Stimulated activated CD8-positive, alpha-beta memory T cell treated with anti-CD3 and anti-CD28 coated beads, Interleukin-4, amount 100 ng/mL, for 1 hour (primary cell): ENCODE measurements at places on chromosomes 4 and X.

DNA sequence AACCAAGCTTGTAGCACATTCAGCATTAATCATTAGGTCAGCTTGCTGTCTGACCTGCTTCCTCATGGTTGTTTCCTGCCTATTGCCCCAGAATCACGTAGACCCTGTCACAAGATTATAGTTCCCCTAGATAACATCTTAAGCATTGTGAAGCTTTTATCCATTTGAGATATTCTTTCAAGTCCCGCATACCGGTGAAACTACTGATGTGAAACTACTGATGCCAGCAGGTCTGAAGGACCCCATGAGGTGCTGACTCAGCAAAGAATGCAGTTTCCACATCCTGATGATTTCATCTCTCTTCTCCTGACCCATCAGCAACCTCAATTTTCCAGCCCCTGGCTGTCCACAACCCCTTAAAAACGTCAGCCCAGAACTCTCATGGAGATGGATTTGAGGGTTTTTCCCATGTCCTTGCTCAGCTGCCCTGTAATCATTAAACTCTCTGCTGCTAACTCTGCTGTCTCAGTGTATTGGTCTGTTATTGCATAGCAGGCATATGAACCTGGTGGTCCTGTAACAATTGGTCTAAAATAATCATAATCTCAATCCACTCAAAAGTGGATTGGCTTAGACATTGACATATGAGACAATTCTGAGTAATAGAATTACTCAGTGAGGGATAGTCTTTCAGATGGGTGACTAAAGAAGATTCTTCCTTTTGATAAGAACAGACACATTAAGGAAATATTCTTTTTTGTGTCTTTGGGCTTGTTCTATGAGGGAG is 26.3 kb upstream of the UBA6 start:
- DNase-seq: no peak

DNA sequence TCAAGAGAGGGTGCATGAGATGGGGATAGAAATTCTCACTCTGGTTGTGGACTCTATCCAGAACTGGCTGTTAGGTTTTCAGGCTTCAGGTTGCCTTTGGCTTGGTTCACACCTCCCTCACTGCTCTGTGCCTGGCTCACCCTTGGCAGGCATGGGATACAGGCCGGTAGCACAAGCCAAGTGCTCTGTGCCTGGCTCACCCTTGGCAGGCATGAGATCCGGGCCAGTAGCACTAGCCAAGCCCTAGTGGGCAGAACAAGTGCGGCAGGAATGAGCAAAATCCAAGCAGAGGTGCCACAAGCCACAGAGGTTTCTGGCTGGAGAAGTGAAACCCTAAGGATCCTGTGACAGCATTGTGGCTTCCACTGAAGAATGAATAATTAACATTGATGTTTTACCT is 1642.3 kb downstream of the C4orf33 start:
- no peak for DNase-seq

- no peak for DNase-seq
Observed at GRCh38 chrX:115889121-115889890, 281.2 kb upstream of the AGTR2 start.

DNA sequence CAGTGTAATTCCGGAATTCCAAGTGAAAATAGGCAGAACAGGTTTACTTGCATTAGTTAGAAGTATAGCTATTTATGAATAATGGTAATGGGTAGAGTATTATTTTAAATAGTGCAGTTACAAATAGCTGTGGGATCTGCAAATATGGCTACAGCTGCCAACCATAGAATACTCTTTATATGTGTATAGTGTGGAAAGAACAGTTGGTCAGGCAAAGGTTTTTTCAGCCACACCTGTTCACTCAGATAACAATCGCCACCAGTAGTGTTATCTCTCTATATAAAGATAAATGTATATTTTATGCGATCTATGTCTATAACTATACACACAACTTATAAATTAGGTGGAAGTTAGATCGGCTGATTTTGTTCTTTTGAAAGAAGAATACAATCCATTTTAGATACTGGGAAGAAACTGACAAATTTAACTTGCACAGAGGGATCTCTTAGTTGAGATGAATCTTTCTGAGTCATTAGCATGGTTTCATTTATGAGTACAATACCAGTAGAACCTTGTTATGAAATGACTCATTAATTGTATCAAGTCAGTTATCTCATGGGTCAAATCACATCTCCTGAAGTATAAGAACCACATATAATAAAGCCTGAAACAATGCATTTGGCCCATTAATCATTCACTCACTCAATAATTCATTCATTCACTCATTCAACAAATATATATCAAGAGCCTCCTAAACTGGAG is 100.9 kb upstream of the NR3C2 start:
- DNase-seq: no peak

DNA sequence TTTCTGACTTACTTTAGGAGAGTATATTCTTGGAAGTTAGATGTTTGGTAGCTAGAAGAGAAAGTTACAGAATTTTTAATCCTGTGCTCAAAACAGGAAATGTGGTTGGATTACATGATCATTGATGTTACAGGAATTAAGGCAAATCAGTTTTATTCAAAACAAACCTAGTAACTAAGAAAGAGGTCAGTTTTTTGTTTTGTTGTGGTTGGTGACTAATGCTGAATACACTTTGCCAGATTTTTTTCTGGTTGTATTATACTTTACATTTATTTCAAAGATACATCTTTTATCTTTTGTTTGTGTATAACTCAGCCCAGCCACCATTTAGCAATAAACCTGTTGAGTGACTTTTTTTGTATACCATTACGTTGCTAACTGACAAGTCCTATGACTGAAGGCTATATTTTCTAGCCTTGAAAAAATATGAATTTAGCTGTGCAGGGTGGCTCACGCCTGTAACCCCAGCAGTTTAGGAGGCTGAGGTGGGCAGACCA is 116.7 kb downstream of the KLHL8 start:
- no peak for DNase-seq

DNA sequence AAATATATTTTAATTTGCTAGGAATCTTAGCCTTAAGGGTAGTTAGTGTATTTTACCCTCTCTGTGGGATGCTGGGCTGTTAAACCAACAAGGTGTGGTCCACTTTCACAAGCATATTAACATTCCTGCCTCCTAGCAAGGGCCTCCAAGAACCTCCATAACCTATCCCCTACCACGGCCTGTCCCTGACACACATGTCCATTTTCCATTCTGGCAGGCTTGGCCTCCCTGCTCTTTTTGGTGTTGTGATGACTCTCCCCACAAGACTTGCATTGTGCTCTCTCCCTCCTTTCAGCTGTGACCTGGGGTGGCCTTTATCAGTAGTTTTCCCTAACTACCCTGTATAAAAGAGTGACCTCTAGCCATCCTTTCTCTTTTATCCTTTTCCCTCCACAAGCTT is 120.2 kb downstream of the KLHL8 start:
- no peak for DNase-seq

DNA sequence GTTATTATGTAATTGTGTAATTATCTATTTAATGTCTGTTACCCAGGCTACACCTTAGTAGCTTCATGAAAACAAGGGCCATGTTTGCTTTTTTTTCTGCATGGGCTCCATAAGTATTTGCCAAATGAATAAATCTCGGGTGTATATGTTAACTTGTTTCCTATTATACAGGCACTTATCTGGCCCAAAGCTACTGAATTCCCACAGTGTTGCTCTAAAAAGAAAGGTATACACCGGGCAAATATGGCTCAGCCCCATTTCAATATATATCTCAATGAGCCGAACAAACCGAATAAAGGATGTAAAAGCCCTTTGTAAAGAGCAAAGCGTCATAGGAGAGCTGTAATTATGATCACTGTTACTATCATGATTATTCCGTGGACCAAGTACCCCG is 767 bp downstream of the PAQR3 start:
- DNase-seq: no peak

- no peak for DNase-seq
Observed at GRCh38 chr4:47930971-47931804, 16.8 kb upstream of the NFXL1 start.

DNA sequence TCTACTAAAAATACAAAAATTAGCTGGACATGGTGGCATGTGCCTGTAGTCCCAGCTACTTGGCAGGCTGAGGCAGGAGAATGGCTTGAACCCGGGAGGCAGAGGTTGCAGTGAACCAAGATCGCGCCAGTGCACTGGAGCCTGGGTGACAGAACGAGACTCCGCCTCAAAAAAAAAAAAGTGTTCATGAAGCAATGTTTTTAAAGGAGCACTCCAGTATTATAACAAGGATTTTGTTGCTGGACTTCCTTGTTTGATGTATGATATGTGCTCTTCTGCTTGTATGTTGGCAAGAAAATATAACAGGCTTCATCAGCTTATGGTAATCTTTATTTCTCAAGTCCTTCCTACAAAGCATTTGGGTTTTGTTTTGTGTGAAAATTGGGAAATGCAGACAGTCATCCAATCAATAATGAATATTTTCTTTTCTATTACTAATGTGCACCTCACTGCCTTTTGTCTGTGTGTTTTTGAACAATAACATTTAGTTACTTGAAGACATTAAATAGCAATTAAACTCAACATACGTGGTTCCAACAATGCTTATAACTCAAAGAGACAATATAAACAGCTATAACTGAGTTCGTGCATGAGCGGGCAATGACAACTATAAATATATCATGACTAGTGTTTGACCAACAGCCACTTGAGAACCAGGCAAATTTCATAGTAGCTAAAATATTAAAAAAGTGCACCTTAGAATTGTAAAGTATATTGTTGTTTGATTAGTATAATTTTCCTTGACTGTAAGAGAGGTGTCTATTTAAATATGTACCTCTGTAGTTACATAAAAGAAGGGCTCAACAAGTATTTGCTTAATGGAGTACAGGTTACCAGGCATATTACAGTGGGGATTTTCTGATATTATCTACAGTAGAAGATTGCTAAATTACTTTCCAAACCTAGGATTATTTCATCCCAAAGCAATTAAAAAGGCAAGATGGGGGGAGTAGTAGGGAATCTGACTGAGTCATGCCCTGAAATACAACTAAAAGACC is 210.7 kb downstream of the PPP3CA start:
- DNase-seq: no peak

GRCh38 chr4:121200795-121201472 is 36.8 kb upstream of the TNIP3 start:
- no peak for DNase-seq

DNA sequence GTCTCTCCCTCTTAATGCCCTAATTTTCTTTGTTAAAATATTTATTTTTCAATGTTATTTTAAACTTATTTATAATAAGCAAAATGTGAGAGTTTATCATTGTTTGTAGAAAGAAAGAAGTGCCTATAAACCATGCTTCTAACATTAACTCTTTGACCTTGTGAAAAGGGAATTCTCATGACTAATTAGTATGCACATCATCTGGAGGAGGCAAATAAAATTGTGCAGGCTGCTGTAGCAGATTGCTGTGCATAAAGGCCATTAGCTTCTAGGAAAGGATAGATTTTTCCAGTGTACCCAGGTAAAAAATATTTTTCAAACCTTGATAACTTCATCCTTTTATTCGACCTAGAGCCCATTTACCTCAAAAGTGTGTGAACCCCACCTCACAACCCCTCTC is 84.6 kb upstream of the GUCY1A1 start:
- DNase-seq: no peak

DNA sequence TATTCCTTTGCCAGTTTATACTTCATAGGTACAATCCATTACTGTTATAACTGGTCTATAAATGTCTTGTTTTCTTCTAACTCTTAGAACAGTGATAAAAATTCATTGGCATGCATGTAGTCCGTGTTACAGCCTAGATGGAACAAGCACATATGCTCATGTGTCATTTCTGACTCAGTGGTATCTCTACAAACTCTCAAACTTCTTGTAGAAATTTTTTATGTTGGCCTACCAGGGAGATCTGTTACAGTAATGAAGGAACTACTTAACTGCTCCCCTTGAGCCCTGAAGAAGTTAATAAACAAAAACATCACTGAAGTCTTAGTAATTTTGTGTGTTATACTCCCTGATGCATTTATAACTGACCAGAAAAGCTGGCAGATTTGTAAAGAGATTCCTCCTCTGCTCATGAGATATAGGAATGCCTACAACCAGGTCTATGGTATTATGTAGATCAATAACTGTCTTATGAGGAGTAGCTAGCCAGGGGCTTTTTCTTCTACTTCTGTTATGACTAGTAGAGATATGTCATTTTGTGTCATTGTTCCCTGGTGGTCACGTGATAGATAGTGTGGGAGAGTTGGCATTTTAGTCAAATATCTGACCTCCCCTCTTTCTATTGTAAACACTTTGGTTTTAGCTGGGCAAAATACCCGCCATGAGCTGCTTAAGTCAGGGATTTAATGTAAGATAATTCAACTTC is 53.7 kb upstream of the FAAH2 start:
- DNase-seq: no peak

DNA sequence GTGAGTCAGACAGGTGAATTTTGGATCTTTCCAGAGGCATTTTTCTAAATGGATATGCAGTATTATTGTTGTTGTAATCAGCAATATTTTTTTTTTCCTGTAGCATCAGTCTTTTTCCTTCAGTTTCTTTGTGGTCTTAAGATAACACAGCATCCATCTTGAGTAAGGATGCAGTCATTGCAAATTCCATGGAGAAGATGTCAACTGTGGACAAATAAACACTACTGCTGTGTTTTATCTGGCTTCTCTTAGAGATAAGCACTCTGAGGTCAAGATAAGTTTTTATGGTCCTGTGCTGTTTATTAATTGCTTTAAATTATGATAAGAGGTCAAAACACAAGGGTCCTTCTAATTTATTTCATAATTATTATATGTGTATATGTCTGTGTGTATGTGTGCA is 1255.7 kb downstream of the ADGRL3 start:
- no peak for DNase-seq

GRCh38 chr4:52195869-52196268 is 144.8 kb downstream of the SPATA18 start:
- no peak for DNase-seq

- no peak for DNase-seq
Observed at GRCh38 chr4:174681723-174682300, 147.2 kb downstream of the GLRA3 start.

GRCh38 chrX:74251006-74251930 is 52.7 kb upstream of the ZCCHC13 start:
- DNase-seq: no peak
